Stimulated activated CD8-positive, alpha-beta memory T cell treated with anti-CD3 and anti-CD28 coated beads, Interleukin-7, amount 100 ng/mL, for 4 hours (primary cell): ENCODE measurements at places on chromosomes 3 and 15.

DNA sequence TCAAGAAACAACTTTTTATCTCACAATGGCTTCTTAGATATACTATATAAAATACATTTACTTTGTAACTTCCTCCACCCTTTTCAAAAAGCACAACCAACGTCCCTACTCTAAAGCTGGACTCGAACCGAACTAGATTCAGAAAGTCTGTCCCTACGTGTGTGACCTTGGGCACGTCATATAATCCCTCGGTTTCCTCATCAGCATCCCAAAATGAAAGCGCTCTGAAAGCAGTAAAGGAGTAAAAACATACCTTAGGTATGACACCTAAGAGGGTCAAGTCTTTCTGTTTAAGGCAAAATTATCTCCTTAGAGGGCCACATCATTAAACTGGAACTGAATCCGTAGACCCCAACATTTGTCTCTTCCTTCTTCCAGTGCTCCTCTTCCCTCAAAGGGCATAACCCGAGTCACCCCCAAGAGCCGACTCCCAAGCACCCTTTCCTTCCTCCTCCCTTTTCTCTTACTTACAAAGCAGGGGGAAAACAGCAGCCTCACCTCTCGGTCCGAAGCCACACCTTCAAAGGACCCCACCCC is 663 bp downstream of the PDCD10 start:
- no peak for DNase-seq

- DNase-seq = no peak
Measured at GRCh38 chr3:133843634-133844033, 38.0 kb downstream of the SRPRB start.

GRCh38 chr3:108312656-108313055 is 16.3 kb downstream of the HHLA2 start:
- no peak for DNase-seq

- no peak for DNase-seq
Measured at GRCh38 chr3:184472723-184473428, 88.7 kb upstream of the EPHB3 start.

DNA sequence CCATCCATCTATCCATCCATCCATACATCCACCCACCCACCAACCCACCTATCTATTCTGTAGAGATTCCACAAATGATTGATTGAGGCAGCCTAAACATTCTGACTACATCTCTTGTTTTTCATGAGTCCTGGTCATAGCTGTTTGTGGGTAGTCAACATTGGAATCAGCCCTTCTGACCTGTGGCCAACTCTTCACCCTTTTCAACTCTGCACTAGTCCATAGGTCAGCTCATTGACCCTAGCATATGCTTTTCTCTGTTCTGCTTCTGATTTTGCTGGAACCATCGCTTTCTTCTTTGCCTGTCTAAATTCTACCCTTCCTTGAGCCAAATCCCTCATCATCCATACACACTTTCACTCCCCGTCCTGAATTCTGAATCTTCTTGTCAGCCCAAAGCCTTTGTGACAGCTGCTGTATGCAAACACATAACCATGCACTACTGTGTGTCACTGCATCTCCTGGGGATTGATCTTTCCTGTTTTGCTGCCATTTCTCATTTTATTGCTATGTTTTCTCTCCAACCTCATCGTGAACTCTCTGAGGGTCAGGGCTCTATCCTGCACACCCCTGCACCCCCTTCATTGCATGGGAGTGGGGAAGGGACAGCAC is 16.8 kb upstream of the KCTD6 start:
- DNase-seq = no peak

GRCh38 chr3:148790851-148791735 is 36.5 kb upstream of the CPB1 start:
- DNase-seq = no peak

DNA sequence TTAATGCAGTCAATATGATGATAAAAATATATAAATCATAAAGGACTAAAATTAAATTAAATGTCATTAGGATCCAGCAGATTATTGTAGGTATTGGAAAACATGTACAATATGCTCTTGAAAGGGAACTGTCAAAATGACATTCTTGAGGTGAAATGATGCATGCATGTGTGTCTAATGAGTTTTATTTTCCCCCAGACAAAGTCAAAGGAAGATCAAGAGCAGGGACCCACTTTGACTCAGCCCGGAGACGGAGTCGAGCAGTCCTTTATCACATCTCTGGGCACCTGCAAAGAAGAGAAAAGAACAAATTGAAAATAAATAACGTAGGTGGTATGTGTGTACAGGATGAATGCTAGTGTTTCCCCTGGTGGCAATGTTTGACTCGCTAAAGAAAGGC is 194.1 kb downstream of the KCNH8 start:
- DNase-seq = no peak

DNA sequence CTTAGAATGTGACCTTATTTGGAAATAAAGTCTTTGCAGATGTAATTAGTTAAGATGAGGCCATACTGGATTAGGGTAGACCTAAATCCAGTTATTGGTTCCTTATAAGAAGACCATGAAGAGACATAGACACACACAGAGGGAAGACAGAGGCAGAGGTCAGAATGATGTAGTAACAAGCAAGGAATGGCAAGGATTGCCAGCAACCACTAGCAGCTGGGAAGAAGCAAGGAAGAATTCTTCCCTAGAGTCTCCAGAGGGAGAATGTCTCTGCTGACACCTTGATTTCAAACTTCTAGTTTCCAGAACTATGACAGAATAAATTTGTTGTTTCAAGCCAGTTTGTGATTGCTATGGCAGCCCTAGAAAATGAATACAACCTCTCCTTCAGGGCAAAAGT is 116.7 kb downstream of the WDR76 start:
- no peak for DNase-seq

DNA sequence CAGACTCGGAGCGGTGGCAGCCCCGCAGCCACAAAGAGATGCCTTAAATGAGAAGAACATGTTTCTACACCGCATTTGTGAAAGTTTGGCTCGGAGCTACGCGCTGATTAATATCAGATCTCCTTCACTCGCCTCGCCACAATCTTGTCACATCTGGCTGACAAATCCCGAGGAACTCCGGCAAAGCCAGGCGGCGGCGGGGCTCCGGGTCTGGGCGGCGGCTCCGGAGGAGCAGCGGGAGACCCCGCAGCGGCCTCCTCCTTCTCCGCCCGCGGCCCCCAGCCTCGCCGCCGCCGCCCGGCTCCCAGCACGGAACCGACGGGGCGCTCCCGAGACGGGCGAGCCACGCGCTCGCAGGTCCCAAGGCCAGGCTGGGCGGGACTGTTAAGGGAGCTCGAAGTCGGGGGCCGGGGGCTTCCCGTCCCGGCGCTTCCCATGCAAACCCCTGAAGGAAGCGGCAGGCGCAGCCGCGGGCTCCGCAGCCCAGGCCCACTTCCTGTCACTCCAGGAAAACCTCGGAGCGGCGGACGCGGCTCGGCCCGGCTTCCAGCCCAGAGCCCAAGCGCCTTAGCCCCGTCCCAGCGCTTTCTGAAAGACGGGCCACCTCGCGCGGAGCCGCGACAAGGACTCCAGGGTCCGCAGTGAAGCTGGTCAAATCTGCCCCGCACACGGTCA is 1.2 kb downstream of the BNC1 start:
- DNase-seq = no peak

DNA sequence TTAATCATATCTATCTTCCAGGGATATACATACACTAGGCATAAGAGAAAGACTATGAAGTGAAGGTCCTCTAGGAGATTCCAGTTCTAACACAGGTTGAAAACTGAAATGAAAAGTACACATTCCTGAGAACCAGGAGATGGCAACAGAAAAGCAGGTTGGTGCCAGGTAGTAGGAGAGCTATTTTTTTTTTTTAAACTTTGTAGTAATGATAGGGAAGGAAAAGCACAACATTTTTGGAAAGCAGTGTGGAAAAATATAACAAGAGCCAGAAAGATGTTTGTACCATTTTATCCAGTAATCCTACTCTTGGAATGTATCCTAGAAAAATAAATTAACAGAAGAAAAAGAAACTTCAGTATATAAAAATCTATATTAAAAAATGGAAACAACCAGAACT is 189.9 kb downstream of the DTWD1 start:
- no peak for DNase-seq

DNA sequence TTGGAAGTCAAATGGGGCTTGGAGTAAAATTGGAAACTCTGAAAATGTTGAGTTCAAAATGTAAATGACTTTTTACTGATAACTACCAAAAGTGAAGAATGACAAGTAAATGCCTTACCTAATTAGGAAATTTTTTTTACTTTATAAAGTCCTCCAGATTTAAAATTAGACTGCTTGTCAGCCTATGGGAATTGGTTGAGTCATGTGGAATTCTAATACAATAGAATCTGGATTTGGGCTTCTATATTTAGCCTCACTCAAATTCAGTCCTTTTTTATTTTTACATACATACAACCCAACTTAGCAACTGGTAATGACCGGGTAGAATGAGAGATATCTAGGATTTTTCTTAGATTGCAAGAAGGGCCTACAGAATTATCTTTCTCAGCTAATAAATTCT is 158.9 kb upstream of the CADPS start:
- DNase-seq = no peak

DNA sequence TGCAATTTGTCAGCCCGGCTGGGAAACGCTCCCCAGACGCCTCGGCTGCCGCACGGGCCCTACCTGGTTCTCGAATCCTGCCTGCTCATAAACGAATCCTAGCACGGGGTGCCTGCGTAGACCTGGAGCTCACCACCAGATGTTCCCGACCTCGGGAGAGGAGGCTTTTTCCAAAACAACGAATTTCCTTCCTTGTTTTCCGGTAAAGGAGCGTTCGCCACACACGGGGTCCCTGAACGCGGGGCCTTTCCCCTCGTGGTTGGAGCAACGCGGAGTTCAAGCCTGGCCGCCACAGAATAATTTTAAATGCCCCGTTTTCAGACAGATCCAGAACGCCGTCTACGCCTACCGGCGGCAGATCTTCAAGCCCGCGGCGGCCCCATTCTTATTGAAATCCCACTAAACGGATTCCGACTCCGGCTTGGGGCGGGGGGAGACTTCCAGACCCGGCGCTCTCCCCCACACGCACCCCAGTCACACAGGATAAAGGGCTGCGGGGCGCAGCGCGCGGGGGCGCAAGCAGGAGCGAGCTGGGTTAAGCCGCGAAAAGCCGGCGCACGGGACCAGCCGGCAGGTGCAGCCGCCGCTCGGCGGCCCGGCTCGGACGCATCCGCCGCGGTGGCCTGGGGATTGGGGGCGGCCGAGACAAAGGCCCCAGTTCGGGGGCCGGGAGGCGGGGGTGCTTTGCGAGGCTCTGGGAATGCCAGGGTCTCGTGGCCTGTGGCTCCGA is 895 bp downstream of the GATA2 start:
- no peak for DNase-seq

- DNase-seq = no peak
Measured at GRCh38 chr15:91884606-91885005, 31.1 kb downstream of the SLCO3A1 start.

- no peak for DNase-seq
Measured at GRCh38 chr3:5128849-5129248, 6.8 kb downstream of the ARL8B start.

DNA sequence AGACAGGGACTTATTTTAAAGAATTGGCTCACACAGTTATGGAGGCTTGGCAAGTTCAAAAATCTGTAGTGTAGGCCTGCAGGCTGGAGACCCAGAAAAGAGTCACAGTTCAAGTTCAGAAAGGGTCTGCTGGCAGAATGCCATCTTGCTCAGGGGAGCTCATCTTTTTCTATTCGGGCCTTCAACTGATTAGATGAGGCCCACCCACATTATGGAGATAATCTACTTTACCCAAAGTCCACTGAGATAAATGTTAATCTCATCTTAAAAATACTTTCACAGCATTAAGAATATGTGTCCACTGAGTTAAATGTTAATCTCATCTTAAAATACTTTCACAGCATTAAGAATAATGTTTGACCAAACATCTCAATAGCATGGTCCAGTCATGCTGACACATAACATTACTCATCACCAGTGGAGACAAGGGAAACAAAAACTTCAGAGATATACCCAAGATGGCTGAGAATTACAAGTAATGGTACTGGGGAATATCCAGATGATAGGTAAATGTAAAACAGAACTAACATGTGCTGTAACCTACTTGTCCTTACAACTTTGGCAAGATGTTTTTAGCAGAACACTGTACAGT is 74.3 kb upstream of the STAC start:
- no peak for DNase-seq

DNA sequence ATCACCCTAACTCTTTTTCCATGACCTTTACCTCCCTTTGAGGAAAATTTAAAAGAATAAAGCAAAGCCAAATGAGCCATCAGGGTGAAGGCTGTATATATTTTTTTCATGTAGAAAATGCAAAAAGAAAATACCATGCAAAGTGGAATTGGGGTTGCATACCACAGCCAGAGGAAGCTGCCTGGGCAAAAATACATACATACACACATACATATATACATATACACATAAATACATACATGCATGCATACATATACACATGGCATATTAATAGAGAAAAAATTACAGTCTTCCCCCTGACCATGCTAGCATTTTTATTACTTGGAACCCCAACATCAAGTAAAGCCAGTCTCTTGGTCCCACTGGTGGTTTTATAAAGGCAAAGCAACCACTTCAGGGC is 63.7 kb upstream of the TMCO5A start:
- DNase-seq = no peak
